ENCODE measurements at places on chromosomes 11 and 22.

- DNase-seq, result no peak
Observed at GRCh38 chr11:34407121-34407813, 31.5 kb upstream of the CAT start.

DNA sequence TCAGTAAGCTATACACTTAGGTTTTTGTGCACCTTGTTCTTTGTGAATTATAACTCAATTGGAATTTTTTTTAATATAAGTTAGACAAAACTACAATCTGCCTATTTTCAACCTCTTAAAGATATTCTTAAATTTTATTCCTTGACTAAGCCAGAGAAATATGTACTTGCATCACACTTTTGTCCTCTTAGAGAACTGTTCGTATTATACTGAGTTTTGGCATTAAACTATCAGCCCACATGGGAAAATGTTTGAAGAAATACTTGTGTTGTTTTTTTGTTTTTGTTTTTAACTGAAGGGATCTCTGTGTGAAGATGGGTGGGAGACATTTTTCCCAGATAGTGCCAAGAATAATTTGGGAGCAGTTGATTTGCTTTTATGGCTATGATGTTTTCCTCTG lies 25.3 kb downstream of the CEP295 start:
- no peak for DNase-seq

GRCh38 chr11:34275486-34275885 lies 82.3 kb downstream of the ABTB2 start:
- no peak for DNase-seq

GRCh38 chr22:26452236-26453016 lies 23.4 kb downstream of the ASPHD2 start:
- no peak for DNase-seq

- DNase-seq, result no peak
Observed at GRCh38 chr11:48900131-48900800, 83.4 kb downstream of the TRIM51G start.

DNA sequence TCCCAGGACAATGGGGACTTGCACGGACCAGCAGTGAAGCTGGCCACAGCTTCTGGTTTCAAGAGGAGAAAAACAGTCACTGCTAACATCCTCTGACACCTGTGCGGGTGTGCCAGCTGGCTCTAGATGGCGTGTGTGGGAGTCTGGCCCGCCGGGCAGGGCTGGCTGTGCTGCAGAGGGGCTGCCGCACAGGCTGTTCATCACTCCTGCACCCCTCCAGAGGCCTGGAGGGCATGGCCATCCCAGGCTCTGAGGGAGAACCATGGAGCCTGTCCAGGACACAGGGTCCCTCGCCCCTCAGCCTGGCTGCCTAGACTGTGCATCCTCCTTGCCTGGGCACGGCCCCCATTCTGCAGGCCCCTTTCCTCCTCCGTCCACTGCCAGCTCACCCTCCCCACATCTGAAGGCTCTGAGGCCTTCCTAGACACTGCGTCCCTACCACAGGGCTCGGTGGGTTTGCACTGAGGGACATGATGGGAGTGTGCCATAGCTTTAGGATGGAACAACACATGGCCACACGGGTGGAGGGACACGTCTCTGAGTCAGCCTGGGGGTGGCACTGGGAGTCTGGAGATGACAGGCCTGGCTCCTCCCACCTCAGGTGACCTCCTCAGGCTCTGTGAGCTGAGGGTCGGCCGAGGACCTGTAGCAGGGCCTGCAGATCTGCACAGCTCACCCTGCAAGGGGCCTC lies 42.1 kb upstream of the GNB1L start:
- DNase-seq, result no peak

DNA sequence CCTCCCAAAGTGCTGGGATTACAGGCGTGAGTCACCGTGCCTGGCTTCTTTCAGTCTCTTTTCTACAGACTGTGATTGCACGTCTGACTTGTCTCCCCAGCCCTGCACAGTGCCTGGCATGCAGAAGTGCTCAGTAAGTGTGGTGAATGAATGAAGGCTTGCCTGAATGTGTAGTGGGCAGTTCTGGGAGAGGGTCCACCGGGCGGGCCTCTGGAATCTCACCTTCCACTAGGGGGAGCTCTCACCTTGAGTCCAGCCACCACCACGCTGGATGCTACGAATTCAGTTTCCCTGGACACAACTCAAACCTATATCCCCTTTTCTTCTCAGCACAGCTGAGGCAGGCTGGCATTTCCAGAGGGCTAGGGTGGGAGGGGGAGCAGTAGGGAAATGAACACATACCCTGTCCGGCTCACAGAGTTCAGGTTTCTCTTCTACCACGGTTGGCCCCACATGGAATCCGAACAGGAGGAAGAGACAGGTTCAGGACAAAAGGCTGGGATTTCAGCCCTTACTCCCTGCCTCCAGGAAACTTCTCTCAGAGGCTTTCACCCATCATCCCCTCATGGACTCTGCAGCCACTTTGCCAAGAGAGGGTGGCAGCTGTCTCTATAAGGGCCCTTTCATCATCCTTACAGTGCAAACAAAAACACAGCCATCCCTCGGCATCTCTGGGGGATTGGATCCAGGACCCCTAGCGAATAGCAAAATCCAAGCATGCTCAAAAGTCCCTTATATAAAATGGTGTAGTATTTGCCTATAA lies 86.8 kb downstream of the NECTIN1 start:
- DNase-seq, result no peak

- DNase-seq, result no peak
Observed at GRCh38 chr11:91756829-91757480, 467.7 kb upstream of the FAT3 start.

DNA sequence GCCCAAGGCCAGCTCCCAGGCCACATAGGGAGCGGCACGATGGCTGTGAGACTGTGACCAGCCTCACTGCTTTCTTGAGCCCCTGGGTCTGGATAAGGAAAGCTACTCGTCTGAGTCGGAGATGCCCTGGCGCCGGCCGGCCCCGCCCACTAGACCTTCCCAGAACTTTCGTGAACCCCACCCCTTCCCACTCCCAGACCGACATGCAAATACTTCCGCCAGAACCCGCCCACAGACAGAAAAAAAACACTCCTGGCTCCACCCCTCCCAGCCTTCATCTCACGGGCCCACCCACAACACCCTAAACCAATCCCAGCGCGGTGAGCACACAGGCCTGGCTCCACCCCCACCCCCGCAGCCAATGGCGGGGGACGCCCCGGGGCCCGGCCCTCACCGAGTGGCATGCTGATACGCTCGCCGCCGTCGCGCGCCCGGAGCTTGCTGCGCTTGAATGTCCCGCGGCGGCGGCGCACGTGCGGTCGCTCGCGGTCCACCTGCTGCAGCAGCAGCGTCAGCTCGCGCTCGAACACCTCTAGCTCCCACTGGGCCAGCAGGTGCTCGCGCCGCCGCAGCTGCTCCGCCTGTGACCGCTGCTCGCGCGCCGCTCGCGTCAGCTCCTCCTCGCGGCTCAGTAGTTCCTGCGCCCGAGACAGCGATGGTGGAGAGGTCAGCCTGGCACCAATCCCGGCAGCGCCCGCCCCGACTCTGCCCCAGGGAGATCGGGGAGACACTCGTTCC lies 7.0 kb downstream of the MAP3K11 start:
- DNase-seq, result no peak

DNA sequence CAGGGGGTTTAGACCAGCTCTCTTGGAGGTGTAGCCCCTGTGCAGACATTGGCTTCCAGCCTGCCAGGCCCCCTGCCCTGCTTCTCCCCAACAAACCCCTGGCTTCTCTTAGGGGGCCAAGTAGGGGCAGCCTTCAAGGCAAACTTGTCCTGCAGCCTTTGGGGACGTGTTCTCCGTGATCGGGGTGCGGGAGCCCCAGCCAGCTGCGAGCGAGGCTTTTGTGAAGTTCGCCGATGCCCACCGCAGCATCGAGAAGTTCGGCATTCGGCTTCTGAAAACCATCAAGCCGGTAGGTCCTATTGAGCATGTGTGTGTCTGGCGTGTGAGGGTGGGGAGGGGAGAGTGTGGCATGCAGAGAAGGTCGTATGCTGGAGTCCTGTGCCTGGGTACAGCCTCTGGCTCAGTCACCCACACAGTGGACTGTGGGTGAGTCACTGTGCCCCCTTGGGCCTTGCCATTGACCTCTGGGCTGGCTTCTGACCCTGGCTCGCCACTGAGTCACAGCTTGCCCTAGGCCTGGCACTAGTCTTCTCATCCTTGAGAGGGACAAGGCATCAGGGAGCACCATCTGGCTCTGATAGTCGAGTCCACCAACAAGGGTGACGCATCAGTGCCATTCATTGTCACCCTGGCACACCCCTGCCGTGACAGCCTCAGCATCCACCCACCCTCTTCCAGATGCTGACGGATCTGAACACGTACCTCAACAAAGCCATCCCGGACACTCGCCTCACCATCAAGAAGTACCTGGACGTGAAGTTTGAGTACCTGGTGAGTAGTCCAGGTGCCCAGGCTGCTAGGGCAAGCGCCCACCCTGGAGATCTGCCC lies 11.4 kb downstream of the SLC16A8 start:
- DNase-seq, result no peak

Measured in GM18507 (cell line).